ENCODE measurements at places on chromosomes 16 and 17.

GRCh38 chr16:65065031-65065430 lies 56.8 kb downstream of the CDH11 start:
- H3K4me3 ChIP-seq, result no peak overlapping the region
- H3K36me3 ChIP-seq, result no peaks in the 10 kb centered on the region
- H3K27me3 ChIP-seq, result no peaks in the 10 kb centered on the region

DNA sequence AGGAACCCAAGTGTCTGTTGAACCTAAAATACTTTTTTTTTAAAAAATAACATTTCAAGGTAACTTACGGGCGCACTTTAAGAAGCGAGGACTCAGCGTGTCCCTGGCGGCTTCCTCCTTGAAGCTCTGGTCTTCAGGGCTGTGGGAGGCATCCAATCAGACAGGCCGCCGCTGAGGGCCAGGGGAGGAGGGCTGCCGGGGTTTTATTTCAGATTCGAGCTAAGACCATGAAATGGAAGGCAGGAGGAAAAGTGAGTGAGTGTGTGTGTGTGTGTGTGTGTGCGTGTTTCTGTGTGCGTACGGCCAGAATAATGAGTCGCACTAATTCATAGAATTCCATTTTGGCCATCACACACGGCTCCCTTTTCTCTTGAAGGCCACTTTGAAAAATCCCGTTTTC lies 41.1 kb downstream of the C16orf78 start:
- no peaks in the 10 kb centered on the region for H3K36me3 ChIP-seq
- H3K4me3 ChIP-seq, result no peak overlapping the region
- H3K27ac ChIP-seq, result no peak overlapping the region
- no peaks in the 10 kb centered on the region for H3K27me3 ChIP-seq
- DNase-seq, result no peak
- no peaks in the 10 kb centered on the region for H3K4me1 ChIP-seq

DNA sequence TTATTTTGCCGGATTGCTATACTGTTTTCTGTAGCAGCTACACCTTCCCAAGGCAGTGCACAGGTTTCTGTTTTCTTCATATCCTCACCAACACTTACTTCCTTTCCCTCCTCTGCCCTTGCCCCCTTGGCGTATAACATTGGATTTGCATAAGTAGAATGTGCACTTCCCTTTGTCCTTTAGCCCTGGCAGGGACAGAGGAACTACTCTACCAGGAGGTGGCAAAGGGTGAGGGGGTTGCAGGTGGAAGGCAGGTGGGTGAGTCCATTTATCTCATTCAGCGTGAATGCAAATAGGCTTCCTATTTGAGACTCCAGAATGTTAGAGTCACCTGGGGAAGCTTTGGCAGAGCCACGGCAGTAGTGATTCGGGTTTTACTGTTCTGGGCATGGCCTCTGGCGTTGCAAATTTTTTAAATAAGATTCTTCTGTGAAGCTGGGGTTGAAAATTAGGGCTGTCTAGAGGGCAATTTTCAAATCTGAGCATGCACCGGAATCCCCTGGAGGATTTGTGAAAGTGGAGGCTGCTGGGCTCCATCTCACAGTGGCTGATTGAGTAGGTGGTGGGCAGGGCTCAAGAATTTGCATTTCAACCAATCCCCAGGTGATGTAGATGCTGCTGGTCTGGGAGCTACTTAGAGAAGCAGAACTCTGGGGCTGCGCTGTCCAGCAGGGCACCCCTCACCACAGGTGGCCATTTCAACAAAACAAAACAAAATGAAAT lies 84.7 kb downstream of the PLCG2 start:
- no peaks in the 10 kb centered on the region for H3K36me3 ChIP-seq
- peak; percentile 24 for DNase-seq
- H3K27me3 ChIP-seq, result peaks cover 7% of the 10 kb centered on the region
- H3K4me3 ChIP-seq, result peak overlapping the region; percentile 41
- H3K4me1 ChIP-seq, result peaks cover 24% of the 10 kb centered on the region

DNA sequence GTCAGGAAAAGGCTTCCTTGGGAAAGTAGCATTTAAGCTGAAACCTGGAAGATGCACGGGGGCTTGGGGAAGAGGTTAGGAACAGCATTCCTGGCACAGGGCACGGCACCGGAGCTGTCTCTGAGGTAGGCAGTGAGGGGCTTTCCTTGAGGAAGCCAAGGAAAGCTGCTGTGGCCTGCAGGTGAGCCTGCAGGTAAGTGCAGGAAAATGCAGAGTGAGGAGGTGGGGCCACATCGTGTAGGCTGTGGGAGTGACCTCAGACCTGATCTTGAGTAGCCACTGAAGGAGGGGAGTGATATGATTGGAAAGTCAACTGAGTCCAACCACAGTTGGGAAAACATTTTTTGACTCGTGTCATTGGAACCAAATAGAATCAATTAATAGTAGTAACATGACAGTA lies 79.5 kb downstream of the CDK5R1 start:
- H3K36me3 ChIP-seq, result no peaks in the 10 kb centered on the region
- no peaks in the 10 kb centered on the region for H3K27me3 ChIP-seq
- no peak overlapping the region for H3K4me3 ChIP-seq
- peak; percentile 19 for DNase-seq
- H3K27ac ChIP-seq, result peak overlapping the region; percentile 1
- peaks cover 10% of the 10 kb centered on the region for H3K4me1 ChIP-seq

GRCh38 chr17:7413346-7413985 lies 5.8 kb downstream of the NLGN2 start:
- H3K27me3 ChIP-seq, result no peaks in the 10 kb centered on the region
- H3K4me3 ChIP-seq, result no peak overlapping the region
- H3K4me1 ChIP-seq, result peaks cover 17% of the 10 kb centered on the region

GRCh38 chr16:86010680-86011141 lies 111.7 kb downstream of the IRF8 start:
- H3K27me3 ChIP-seq, result no peaks in the 10 kb centered on the region
- no peak for DNase-seq
- H3K36me3 ChIP-seq, result peaks cover 8% of the 10 kb centered on the region
- no peak overlapping the region for H3K4me3 ChIP-seq

DNA sequence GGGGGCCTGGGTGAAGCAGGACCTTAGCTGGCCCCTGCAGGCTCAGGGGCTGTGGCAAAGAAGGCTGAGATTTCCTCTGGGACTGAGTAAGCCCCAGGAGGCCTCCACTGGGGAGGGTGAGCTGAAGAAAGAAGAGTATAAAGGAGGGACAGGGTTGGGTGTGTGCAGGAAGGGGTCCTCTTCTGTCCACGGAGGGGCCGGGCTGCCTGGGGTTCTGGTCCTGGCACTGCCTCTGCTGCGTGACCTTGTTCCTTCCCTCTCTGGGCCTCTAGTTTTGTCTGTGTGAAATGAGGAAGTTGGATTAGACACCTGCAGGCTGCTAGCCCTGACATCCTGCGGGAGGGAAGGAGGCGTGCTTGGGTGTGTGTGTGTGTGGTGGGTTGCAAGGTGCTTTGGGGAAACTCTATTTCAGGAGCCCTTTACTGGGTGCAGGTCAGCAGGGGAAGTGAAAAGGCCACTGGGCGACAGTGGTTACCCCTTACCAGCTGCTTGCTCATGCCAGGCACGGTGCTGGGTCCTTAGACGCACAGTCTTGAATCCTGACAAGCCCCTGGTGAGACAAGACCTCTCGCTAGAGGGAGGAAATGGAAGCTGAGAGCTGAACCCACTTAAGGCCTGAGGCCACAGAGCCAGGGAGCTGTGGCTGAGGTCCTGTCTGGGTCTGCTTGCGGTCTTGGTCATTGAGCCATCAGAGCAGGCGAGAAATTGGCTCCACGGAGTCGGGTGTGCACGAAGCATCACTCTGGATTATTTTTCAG lies 60.7 kb downstream of the OR1D5 start:
- H3K36me3 ChIP-seq, result peaks cover 29% of the 10 kb centered on the region
- H3K4me3 ChIP-seq, result no peak overlapping the region
- H3K27me3 ChIP-seq, result no peaks in the 10 kb centered on the region
- no peaks in the 10 kb centered on the region for H3K4me1 ChIP-seq
- DNase-seq, result no peak
- no peak overlapping the region for H3K27ac ChIP-seq

DNA sequence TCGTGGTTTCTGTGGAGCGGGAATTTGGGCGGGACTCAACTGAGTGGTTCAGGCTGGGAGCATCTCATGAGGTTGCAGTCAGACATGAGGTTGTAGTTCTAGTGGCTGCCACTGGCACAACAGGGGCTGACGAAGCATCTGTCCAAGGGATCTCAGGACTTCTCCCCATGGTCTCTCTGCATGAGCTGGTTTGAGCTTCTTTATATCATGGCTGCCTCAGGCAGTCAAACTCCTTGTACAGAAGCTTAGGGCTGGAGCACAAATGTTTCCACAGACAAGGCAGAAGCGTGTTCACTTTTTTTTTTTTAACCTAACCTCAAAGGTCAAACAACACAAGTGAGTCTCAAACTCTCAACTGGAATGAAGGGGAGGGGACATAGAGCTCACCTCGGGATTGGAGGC lies 243.3 kb downstream of the MSI2 start:
- no peaks in the 10 kb centered on the region for H3K36me3 ChIP-seq
- no peak for DNase-seq
- no peak overlapping the region for H3K4me3 ChIP-seq
- H3K27me3 ChIP-seq, result no peaks in the 10 kb centered on the region
- no peak overlapping the region for H3K27ac ChIP-seq

DNA sequence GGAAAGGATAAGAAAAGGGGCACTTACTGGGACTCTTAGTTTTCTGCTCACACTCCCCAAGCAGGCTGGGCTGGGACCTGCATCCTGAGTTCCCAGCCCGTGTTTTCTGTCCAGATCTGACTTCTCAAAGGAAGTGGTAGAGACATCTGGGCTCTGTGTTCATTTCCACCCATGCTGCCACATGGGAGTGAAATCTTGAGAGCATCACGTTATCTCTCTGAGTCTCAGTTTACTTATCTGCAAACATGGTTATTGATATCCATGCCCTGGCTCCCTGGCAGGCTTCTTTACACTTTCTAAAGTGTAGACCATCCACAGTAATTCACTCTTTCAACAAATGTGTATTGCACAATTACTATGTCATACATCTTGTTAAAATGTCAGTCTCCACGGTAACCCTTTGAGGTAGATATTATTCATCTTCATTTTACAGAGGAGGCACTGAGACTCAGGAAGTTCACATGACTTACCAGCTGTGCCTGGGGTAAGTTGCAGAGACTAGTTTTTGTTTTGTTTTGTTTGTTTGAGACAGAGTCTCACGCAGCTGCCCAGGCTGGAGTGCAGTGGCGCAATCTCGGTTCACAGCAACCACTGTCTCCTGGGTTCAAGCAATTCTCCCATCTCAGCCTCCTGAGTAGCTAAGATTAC lies 3.4 kb downstream of the ZNF688 start:
- H3K4me1 ChIP-seq, result peaks cover 15% of the 10 kb centered on the region
- no peak for DNase-seq
- H3K27ac ChIP-seq, result no peak overlapping the region
- no peak overlapping the region for H3K4me3 ChIP-seq

- DNase-seq, result no peak
- no peak overlapping the region for H3K4me3 ChIP-seq
- no peaks in the 10 kb centered on the region for H3K27me3 ChIP-seq
- H3K4me1 ChIP-seq, result peaks cover 22% of the 10 kb centered on the region
- H3K36me3 ChIP-seq, result no peaks in the 10 kb centered on the region
Observed at GRCh38 chr16:12439399-12440227, 364.1 kb downstream of the CPPED1 start.

GRCh38 chr17:79601604-79602424 lies 9.0 kb downstream of the RBFOX3 start:
- H3K36me3 ChIP-seq, result no peaks in the 10 kb centered on the region
- no peak overlapping the region for H3K27ac ChIP-seq

GRCh38 chr16:48503779-48504178 lies 106.2 kb downstream of the N4BP1 start:
- H3K27ac ChIP-seq, result no peak overlapping the region
- peaks cover 2% of the 10 kb centered on the region for H3K27me3 ChIP-seq
- peaks cover 5% of the 10 kb centered on the region for H3K36me3 ChIP-seq
- H3K4me1 ChIP-seq, result peaks cover 9% of the 10 kb centered on the region
- no peak for DNase-seq
- H3K4me3 ChIP-seq, result no peak overlapping the region

GRCh38 chr16:87332150-87332549 lies 15.0 kb upstream of the C16orf95 start:
- no peak overlapping the region for H3K4me3 ChIP-seq
- H3K36me3 ChIP-seq, result peaks cover 9% of the 10 kb centered on the region
- no peak for DNase-seq
- H3K4me1 ChIP-seq, result 0 out of 2 replicates have a peak, but pooled peaks cover 5% of the 10 kb centered on the region
- no peaks in the 10 kb centered on the region for H3K27me3 ChIP-seq

DNA sequence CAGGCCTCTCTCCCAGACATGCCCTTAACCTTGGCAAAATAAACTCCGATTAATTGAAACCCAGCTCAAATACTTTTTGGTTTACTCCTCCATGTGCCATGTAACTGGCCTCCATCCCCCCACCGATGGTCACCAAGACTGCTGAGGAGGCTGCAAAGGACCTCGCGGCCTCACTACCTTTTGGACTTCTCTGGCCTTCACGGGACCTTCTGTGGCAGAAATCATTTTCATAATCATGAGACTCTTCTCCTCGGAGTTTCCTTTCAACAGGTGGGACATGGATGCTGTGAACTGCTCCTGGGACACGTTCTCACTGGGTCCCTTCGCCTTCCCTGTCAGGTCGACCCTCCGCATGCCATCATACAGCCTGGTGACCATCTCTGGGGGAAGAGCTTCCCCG lies 9.0 kb downstream of the MEAK7 start:
- peaks cover 70% of the 10 kb centered on the region for H3K36me3 ChIP-seq
- peaks cover 10% of the 10 kb centered on the region for H3K4me1 ChIP-seq
- H3K4me3 ChIP-seq, result no peak overlapping the region
- no peak overlapping the region for H3K27ac ChIP-seq

DNA sequence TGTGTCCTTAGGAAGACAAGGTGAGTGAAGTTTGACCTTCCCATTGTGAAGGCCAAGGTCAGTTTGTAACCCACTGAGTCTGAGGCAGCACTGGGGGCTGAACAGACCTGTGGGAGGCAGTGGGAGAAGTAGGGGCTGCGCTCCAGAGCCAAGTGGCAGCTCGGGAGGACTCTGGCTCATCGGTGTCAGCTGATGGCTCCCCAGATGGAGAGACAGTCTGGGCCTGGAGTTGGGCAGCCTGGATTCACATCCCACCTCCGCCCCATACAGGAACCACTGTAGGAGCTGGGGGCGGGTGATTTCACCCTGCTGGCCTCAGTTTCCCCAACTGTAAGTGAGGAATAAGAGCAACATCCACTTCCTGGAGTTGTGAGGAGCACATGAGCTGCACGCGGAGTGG lies 128.4 kb downstream of the FOXL1 start:
- no peaks in the 10 kb centered on the region for H3K36me3 ChIP-seq
- H3K4me1 ChIP-seq, result peaks cover 19% of the 10 kb centered on the region
- no peaks in the 10 kb centered on the region for H3K27me3 ChIP-seq
- no peak for DNase-seq

DNA sequence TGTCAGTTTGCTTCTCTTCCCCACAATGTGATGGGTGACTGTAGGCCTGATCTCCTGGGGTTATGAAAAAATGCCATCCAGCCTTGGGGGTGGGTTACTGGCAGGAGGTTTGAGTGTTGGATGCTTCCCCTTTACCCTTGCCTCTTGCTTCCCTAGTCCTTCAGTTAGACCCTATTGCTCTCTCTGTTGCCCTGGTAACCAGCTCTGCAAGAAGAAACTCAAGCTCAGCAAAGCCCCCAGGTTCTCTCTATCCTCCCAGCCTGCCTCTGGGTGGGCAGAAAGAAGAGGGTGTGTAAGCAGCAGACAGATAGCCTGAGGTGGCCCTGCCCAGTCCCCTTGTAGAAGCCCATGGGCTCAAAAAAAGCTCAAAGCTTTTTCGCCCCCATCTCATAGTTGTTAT lies 2.8 kb upstream of the RAPGEFL1 start:
- H3K4me1 ChIP-seq, result peaks cover 10% of the 10 kb centered on the region
- no peaks in the 10 kb centered on the region for H3K27me3 ChIP-seq
- DNase-seq, result no peak
- H3K27ac ChIP-seq, result no peak overlapping the region
- no peak overlapping the region for H3K4me3 ChIP-seq
- H3K36me3 ChIP-seq, result peaks cover 37% of the 10 kb centered on the region
